Kidney (tissue), 22 donors: ENCODE measurements at places on chromosomes 4 and X. TPM values are rescaled to one million over a fixed set of nuclear protein-coding genes. Genes with fewer than 3 reads are reported as not detected.
A peak's percentile ranks its signal among the peaks of the same experiment; 100 is the strongest.

DNA sequence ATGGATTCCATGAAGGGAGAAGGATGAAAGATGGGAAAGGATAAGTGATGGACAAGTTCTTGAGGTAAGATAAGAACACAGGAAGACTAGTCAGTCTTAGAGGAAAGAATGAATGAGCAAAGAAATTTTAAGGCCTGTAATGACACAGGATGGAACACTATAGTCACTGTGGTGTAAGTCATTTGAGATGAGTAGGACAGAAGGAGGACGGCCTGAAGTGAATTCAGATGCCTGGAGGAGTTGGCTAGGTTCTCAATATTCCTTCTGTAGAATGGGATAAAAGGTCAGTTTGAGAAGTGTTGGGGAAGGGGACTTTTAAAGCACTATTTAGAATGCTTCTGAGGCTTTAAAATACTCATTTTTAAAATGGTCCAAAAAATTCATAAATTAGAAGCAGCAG lies 3.9 kb downstream of the MSMO1 start:
- DNase-seq: no peak

Gene KLHL34
- total RNA-seq: 0.09 TPM

- DNase-seq: no peak
Observed at GRCh38 chr4:86107112-86107511, 252.7 kb downstream of the MAPK10 start.

Gene INTU
- total RNA-seq: 8.3 TPM

- DNase-seq: no peak
Observed at GRCh38 chr4:68267433-68267944, 22.0 kb upstream of the TMPRSS11B start.

- DNase-seq: peak; percentile 92
Observed at GRCh38 chrX:102720237-102721168, at the start of gene GPRASP3. Gene GPRASP3 (plus strand): TSS chrX:102720743. CDS start chrX:102748996, 28,253 bp downstream.

DNA sequence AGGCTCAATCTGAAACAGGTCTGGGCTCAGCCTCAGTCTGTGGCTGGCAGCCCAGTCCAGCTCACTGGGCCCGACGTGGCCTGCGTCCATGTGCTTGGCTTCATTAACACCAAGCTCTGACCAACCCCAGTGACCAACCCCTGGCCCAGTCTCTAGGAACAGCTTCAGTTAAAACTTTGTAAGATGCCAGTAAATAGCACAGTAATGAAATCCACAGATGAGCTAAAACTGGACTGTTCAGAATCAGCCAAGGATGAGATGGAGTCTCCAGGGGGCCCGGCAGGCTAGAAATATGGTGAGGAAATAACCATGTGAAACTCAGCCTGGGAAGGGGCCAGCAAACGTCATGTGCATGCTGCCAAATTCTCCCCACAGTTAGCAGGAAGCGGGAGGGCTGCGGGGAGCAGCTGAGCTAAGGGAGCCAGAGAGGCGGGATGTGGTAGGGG lies 37.1 kb upstream of the XPNPEP2 start:
- no peak for DNase-seq

GRCh38 chr4:161767116-161767515 lies 396.7 kb downstream of the FSTL5 start:
- DNase-seq: no peak

GRCh38 chr4:112234952-112235609 lies 3.5 kb downstream of the AP1AR start:
- DNase-seq: peak; percentile 80

DNA sequence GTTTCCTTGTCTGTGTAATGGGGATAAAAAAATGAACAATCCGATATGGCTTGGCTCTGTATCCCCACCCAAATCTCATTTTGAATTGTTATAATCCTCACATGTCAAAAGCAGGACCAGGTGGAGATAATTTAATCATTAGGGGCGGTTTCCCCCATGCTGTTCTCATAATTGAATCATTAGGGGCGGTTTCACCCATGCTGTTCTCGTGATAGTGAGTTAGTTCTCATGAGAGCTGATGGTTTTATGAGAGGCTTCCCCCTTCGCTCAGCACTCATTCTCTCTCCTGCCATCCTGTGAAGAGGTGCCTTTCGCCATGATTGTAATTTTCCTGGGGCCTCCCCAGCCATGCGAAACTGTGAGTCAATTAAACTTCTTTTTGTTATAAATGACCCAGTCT lies 633.5 kb downstream of the RAPGEF2 start:
- no peak for DNase-seq

DNA sequence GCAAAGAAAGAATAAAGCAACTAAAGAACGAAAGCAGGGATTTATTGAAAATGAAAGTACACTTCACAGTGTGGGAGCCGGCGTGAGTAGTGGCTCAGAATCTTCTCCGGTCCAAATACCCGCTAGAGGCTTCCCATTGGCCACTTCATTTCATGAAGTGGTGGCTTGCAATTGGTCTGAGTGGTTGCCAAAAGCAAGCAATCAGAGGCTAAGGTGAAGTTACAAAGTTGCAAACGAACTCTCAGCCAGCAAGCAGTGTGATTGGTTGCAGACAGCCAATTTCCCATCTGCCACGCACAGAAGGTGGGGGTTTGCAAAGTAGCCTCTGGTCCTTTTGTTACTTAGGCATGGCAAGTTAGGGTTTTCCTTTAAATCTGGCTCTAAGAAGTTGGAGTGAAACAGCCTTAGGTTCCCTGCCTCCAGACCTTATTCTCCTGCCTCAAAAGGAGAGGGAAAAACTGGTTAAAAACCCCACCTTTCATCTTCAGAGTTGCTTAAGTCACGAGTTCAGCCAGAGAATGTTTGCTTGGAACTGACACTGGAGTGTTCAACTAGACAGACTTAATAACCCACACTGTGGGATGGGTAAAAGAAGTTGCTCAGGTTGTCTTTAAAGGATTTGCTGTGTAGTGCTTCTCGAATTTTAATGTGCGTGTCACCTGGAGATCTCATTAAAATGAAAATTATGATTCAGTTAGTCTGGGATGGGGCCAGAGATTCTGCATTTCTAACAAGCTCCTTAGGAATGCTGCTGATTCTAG lies 6.9 kb upstream of the CLOCK start:
- no peak for DNase-seq

GRCh38 chr4:174707902-174708301 lies 121.1 kb downstream of the GLRA3 start:
- no peak for DNase-seq

- DNase-seq: no peak
Observed at GRCh38 chr4:182975806-182976205, 58.6 kb upstream of the DCTD start.

GRCh38 chrX:53223068-53223693 lies 1.8 kb downstream of the KDM5C start:
- no peak for DNase-seq

GRCh38 chrX:16063921-16064320 lies 59.4 kb upstream of the GRPR start:
- DNase-seq: no peak

GRCh38 chrX:8720136-8720535 lies 11.8 kb downstream of the ANOS1 start:
- DNase-seq: no peak

Gene RASSF6
- 8.8 TPM for total RNA-seq

GRCh38 chr4:113784497-113785250 lies 23.1 kb upstream of the CAMK2D start:
- no peak for DNase-seq

GRCh38 chrX:12892716-12893115 lies 13.7 kb upstream of the TLR8 start:
- no peak for DNase-seq

Gene FGF13
- 16.6 TPM for total RNA-seq

Gene SLC6A14
- total RNA-seq: not detected

DNA sequence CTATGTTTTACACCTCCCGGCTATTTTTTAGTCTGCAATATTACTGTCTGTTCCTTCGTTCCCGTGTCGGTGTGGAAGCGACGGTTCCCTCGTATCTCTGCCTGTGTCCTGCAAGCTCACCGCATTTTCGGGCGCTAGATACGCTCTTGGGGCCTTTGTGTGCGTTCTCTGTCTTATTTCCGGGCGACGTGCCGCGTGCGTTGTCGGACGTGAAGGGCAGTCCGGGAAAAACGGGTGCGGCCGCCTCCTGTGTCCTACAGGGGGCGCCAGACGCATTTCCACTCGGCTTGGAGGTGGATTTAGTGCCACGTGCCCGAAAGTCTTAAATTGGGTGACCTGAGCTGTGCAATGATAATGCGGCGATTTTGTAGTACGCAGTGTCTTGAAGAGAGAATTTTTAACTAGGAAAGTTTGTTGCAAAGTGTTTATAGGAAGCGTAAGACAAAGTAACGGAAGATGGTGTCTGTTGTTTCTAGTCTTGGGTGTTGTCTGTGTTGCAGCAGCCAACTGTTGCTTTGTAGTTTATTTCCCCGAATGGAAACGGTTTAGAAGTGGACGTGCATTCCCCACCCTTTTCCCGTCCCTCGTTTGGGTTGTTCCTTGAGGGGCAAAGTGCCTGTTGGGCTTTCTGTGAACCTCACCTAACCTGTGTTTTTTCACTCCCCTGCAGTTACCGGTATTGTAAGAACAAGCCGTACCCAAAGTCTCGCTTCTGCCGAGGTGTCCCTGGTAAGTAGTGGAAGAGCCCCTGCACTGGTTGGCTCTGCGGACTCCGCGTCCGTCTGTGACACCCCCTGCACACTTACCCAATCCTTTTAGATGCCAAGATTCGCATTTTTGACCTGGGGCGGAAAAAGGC lies 720 bp downstream of the RPL10 start:
- peak; percentile 93 for DNase-seq

Gene POLN
- 3.8 TPM for total RNA-seq

- no peak for DNase-seq
Observed at GRCh38 chr4:28558895-28559294, 1698.3 kb downstream of the STIM2 start.

Gene SGMS2
- total RNA-seq: 67.7 TPM

DNA sequence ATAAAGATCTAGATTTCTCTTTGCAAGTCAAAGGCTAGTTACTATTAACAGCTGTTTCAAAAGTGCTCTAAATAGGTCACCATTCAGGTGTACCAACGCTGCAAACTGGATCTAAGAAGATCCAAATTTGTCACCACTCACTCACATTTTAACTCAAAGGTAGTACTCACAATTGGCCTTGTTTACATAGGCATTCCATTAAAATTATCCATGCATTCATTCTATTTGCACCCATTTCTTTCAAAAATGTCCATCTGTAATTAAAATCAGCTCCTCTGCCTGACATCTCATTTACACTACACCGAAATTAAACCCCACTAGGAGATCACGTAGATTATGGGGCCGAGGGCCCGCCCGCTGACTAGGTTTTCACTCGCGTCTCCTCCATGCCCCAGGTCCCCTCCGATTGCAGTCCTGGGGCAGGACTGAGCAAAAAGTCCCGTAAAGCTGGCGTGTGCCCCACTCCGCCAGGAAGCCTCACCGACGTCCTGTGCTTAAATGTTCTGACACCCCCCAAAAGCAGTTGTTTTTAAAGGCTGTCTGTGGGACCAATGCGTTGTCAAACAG lies 1.3 kb upstream of the ING2 start:
- peak; percentile 6 for DNase-seq

Gene SAGE1
- total RNA-seq: not detected

Gene TEX13B
- total RNA-seq: not detected

GRCh38 chr4:118270492-118270891 lies 82.3 kb downstream of the PRSS12 start:
- DNase-seq: no peak

DNA sequence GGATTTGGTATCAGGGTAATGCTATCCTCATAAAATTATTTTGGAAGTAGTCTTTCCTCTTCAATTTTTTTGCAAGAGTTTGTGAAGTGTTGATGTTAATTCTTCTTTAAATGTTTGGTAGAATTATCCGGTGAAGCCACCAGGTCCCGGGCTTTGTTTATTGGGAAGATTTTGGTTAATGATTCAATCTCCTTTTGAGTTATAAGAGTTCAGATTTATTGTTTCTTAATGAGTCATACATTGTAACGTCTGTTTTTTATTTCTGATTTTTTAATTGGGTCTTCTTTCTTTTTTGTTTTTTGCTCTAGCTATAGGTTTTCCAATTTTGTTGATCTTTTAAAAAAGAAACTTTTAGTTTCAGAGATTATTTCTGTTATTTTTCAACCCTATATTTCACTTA lies 412.3 kb downstream of the PDGFC start:
- DNase-seq: no peak

- no peak for DNase-seq
Observed at GRCh38 chrX:40719218-40719617, 16.1 kb downstream of the MED14 start.

Gene ANAPC4
- total RNA-seq: 28.4 TPM

DNA sequence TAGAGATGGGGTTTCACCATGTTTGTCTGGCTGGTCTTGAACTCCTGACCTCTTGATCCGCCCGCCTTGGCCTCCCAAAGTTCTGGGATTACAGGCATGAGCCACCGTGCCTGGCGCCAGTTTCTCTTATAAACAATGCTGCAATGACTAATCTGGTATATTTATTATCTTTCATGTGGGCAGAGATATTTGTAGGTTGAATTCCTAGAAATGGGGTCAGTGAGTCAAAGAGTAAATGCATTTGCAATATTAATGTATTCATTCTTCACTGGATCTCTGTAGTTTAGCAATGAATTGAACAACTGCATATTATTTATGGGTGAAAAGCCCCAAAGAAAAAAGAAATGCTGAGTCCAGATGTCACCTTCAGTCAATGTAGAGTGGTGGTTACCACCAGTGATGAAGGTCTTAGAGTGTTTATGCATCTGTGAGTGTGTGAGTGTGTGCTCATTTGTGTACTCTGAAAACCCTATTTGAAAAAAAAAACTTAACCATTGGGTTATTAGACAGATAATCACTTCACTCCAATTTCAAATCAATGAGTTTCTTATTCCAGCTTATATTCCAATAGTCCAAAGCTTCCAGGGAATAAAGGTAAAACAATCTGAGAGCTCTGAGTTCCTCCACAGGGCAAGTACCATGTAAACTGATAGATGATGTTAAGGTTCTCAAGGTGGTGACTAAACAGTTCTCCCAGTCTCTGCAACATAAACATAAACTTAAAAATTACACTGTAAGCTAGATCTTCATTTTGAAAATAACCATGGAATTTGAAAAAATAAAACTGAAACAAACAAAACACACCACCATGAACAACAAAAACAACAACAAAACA lies 22.6 kb upstream of the CD38 start:
- no peak for DNase-seq

DNA sequence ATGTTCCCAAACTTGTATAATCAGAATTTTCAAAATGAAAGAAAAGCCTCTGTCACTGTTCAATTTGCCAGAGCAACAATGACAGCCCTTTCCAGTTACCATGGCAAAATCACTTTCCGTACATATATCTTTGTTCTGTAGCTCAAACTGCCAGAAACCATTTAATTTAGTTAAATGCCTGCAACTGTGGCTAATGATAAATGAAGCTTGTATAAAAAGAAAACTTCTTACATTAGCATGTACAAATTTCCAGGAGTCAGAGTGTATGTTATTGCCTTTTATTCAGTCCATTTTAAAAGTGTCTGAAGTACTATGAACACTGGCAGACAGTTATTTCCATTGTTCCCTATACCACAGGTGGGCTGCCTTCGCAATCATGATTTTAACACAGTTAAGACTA lies 30.3 kb downstream of the ARAP2 start:
- DNase-seq: no peak

Gene MAGEE1
- total RNA-seq: 4.3 TPM

- DNase-seq: no peak
Observed at GRCh38 chr4:20317424-20317985, 65.8 kb downstream of the SLIT2 start.

DNA sequence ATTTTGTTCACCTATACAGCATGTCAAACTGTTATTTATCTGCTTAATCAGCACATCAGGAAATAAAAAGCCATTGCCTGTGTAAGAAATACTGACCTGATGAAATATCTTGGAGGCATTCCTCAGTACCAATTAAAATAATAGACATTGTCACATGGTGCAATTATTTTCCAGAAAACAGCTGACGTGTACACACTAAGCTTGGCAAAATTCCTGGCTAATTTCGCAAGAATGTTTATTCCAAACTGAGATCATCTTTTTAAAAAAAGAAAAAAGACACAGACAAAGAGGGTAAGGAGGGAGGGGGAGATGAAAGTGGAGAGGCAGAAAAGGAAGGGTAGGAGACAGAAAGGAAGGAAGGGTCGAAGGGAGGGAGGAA lies 61.9 kb upstream of the NFKB1 start:
- DNase-seq: no peak
